ENCODE measurements at places on chromosomes 16 and 17.
A peak's percentile ranks its signal among the peaks of the same experiment; 100 is the strongest.

- DNase-seq = no peak
Measured at GRCh38 chr17:73268582-73269328, 7.1 kb upstream of the CPSF4L start.

DNA sequence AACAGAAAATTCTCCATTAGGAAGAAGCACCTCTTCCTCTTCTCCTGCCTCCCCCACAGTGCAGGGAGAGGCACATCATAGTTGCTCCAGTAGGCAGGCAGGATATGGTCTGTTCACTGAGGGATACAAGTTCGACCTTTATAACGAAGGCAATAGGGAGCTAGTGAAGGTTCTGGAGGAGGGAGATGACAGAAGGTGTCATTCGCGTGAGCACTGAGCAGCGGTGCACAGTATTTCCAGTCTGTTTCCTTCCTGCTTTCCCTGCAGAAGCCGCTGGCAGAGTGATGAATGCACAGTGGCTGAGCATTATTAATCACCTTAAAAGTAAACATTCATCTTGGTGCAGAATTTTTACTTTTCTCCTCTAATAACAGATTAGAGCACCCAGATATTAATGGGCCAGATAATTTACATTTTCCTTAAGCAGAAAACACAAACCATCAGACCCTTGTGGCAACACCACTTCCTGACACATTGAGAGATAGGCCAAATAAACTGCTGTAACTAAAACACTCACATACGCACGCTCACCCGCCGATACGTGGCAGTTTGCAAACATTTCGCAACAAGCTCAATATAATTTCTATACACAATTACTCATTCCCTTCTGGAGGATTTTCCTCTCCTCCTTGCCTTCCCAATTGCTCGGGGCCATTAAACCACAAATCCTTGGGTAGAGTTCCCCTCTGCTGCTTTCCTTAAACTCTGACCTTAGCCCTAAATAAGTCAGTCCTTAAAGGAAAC lies 69.5 kb downstream of the AIPL1 start:
- DNase-seq = no peak

DNA sequence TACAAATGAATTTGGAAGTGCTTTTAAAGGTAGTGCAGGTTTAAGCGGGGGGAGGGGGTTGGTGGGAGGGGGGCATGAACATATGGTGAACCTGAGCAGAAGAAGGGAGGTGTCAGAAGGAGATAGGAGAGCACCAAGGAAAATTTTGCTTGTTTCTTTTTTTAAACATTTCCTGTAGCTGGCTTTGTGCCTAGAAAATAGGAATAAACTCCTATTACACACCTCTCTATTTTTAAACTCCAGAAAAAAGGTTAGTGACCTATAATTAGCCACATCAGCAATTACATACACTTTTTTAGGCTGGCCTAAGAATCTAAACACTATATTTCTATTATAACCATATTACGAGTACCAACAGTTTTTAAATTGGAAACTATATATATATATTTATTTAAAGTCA lies 159.1 kb downstream of the SKAP1 start:
- no peak for DNase-seq

DNA sequence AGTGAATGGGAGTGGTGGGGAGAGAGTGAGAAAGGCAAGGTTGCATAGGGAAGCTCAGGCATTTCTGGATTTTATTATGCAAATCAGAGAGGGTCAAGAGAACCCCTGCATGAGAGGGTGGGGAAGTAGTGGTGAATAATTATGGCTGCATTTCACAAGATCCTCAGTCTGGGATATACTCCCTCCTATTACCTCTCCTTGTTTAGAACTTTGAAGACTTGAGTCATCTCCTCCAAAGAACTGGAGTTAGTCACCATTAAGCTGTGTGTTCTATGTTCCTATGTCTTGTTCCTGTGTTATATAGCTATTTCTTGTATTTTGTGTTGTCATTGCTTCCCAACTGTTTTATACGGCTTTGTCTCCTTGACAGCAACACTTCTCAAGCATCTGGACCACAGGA lies 18.4 kb downstream of the SOX9 start:
- no peak for DNase-seq

GRCh38 chr17:49959183-49959935 lies 9.6 kb upstream of the DLX4 start:
- no peak for DNase-seq

- no peak for DNase-seq
Measured at GRCh38 chr16:52050418-52050817, 496.5 kb downstream of the TOX3 start.

- no peak for DNase-seq
Measured at GRCh38 chr16:56849690-56850680, 15.0 kb upstream of the SLC12A3 start.

- no peak for DNase-seq
Measured at GRCh38 chr16:1496464-1496863, 3.3 kb downstream of the TELO2 start.

DNA sequence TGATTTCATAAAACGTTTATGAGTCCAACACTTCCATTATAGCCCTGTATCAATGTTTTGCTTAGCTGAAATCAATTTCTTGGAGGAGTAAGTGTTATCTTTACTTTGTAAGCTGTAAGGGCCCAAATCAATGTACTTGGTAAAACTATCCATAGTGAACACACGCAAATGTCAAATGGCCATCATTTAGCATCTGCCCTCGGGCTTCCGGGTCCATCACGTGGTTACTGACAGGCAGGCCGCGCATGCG lies 687 bp upstream of the NARF start:
- DNase-seq = no peak

- no peak for DNase-seq
Measured at GRCh38 chr16:21996923-21997696, 3.8 kb downstream of the PDZD9 start.

GRCh38 chr17:76841776-76842405 lies 26.3 kb upstream of the MGAT5B start:
- no peak for DNase-seq

- no peak for DNase-seq
Measured at GRCh38 chr16:58105631-58106030, 23.6 kb downstream of the CFAP20 start.

DNA sequence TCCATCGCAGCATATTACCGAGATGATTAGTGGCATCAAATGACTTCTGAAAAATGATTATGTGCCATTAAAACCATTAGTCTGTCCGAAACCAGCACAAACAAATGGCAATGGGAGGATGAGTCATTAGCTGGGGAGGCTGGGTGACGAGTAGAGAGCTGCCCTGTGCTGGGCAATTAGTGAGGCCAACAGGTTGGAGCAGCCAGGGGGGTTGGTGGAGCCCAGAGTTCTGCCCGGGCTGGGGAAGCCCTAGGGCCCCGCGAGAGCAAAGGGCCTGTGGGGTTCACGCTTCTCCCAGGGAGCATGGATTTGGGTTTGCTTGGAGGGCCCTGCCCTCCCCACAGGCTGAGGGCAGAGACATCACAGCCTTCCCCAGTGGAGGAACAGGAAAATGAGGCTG lies 152.1 kb upstream of the RPL38 start:
- DNase-seq = no peak

DNA sequence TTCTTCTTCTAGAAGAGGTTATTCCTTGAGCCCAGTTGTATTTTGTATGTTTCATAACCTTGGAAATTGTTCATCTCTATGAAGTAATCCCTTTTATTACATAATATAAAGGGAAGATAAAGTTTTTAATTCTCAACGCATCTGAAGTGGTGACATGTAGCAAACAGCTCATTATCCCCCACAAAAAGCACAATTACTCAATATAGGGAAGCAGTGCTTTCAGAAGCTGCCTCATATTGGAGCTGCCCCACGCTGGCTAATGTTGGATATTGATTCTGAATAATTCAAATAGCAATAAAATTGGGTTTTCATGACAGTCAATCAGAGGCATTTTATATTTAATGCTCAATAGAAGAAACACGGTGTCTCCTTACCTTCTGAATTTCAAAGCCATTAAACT lies 604.3 kb upstream of the RBFOX1 start:
- DNase-seq = no peak

DNA sequence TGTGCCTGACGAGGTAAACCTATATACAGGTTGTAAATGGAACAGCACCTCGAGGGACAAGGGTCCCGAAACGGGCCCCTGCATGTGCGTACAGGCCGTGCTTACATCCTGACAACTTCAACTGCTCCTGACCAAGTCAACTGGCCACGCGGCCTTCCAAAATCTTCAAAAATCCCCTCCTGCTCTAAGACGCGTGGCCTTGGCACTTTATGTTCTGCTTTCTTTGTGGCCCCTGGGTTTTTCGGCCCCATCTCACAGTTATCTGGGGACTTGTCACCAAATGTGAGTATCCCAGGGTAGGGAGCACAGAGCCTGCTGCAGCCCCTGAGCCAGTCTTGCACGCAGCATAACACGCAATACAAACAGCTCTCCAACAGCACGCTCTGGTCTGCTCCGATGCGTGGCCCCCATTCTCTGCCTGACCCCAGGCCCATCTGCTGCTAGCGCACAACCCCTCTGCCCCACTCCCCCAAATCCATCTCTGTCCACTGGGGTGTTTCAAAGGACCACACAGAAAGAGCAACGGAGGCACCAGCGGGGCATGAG lies 659 bp downstream of the RPH3AL start:
- no peak for DNase-seq

GRCh38 chr16:4917117-4917516 lies 19.8 kb downstream of the PPL start:
- no peak for DNase-seq

DNA sequence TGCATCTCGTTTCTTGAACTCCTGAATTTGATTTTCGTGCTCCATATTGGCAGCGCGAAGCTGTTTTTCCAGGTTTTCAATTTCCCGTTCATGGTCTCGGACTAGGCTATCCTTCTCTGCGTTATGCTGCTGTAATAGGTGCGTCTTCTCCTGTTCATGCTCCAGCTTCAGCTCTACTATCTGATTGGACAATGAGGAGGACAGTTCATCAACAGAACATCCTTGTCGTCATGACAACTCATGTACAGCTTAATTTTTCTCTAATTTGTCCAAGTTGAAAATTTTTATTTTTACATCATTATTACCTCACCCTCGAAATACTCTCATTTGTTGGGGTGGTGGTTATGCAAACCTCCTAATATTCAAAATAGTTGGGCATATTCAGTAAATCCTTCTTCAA lies 289.8 kb downstream of the CEP112 start:
- DNase-seq = no peak

GRCh38 chr17:73588891-73589290 lies 55.4 kb downstream of the SDK2 start:
- DNase-seq = no peak

DNA sequence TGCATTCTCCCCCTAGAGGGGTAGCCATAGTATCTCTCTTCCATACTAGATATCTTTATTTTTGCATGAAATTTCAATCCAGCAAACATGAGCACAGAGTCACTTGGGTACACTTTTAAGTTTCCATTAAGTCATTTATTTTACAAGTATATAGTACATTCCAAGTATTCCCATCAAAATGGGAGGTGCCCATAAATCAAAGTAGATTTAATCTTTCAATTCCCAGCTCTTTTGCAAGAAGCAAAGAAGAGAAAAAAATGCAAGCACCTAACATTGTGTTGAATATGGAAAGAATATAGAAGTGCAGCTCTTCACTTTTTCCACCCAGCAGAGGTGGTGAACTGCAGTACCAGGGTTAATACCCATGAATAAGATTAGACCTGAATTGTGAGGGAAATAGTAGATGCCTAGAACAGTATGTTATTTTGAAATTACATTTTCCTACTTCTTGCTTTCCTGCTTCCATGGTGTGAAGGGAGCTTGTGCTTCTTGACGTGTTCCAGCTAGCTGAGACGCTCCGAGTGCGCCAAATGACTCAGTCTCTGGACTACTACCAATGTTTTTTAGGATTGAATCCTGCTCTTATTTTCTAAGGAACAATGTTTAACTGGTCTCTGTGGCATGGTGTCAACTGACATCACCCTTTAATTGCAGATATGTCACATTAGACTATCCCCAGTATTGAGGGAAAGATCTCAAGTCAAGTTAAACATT lies 151.1 kb upstream of the MAF start:
- DNase-seq = no peak

GRCh38 chr17:3558603-3559269 lies 1.1 kb upstream of the TRPV3 start:
- DNase-seq = peak; percentile 9

GRCh38 chr17:19433727-19434340 lies 22.8 kb downstream of the RNF112 start:
- DNase-seq = no peak

DNA sequence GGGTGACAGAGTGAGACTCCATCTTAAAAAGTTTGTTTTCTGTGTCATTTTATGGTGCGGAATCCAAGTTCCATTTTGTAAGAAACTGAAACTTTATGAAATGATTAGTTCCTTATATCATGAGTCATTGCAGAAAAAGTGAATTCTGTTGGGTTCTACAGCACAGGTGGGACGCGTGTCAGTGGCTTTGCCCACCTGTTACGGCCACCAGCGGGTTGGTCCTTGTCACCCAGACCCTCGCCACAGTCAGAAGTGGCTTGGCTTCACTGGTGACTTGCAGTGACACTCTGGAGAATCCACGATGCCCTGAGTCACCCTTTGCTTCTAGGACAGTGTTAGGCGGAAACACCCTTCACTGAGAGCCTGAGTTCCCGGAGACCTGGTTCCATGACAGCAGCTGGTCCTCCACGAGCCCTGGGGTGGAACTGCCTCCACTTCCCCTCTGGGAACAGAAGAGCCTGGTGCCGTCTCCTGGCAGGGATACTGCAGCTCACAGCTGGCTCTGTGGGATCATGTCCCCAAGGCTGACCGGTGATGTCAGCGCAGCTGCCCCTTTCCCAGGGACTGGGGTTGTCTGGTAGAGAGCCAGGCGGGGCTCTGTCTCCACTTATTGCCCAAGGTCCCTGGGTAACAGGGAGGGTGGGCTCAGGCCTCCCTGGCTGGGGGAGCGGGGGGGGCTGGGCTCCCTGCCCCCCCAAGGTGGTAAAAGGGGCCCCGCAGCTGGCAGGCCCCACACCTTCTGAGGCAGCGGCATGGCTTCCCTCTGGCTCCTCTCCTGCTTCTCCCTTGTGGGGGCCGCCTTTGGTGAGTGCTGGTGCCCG lies at the start of gene CTRB1:
CTRB1 (plus strand) TSS at position 733 of the 821 bp plus-strand sequence; CDS start at position 753, 20 bp downstream.
- DNase-seq = no peak

GRCh38 chr17:30493780-30494179 lies 16.6 kb downstream of the GOSR1 start:
- DNase-seq = no peak

DNA sequence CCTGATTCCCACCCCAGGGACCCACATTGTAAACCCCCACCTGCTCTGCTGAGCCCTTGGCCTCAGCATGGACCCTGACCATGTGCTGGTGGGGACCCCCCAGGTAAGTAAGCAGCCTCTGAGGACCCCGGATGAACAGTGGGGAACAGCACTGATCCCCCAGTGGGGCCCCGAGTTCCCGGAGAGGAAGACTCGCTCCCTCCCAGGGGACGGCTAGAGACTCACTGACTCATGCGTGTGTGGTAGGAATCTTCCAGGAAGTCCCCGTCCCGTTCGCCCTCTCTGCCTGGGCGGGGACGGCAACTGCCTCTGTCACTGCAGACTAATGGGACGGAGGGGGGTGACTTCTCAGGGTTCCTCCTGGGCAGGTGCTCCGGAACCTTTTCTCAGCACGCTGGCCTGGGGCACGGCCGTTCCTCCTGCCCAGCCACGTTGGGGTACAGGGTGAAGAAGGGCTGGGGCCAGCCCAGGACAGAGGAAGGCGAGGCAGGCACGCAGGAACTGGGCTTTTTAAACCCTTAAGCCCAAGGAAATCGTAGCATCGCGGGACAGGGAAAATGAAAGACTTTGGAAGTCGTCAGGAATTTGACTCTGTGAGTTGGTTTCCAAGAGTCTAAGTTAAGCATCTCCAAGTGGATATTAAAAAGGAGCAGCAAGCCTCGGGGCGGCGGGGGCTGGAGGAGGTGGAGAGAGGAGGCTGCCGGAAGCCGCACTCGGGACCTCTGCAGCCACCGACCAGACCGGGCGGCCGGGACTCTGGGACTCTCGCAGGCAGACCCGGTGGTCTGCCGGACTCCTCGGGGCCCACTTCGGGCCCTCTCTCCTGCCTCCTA lies 178.7 kb downstream of the SEC14L1 start:
- DNase-seq = peak; percentile 27

Measured in stimulated activated CD4-positive, alpha-beta T cell treated with anti-CD3 and anti-CD28 coated beads, Interleukin-1b, Interleukin-23, amount 100 ng/mL, for 4 hours (primary cell).